Uterus (tissue), 4 donors: ENCODE measurements at places on chromosomes 1 and 21. TPM values are rescaled to one million over a fixed set of nuclear protein-coding genes. Genes with fewer than 3 reads are reported as not detected.

DNA sequence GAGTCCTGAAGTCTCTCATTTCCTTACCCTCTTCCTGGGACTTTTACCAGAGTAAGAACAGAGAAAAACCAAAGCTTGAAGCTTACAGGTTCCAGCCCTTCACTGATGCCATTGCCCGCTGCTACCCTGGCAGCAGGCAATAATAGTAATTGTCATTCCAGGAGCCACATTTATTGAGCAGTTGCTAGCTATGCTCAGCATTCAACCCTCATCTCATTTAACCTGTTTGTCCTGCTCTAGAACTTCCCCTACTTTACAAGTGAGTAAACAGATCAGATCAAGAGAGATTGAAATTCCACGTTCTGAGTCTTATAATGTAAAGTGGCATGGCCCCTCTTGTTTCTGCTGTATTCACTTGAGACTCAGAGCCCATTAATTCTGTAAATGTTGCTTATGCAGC is 80.4 kb downstream of the ATP1A1 start:
- H3K27ac ChIP-seq, result no peak overlapping the region
- no peaks in the 10 kb centered on the region for H3K4me1 ChIP-seq
- DNase-seq, result no peak
- H3K36me3 ChIP-seq, result no peaks in the 10 kb centered on the region

DNA sequence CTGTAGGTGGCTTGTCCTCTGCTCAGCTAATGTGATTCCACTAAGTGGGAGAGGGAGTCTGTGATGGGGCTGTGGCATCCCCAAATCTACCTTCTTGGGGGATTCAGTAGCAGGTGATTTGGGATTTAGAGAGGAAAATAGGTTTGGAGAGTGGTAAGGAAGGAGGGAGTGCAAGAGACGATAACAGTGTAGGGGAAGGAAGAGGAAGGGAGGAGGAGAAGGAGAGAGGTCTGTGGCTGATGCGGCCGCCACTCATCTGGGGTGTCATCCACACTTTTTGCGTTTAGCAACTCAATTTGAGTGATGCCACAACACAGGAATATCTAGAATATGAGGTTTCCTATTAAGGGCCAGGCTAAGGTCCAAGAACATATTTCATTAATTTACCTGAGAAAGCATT is 23.8 kb upstream of the PCP4 start:
- H3K4me3 ChIP-seq, result no peak overlapping the region
- H3K4me1 ChIP-seq, result no peaks in the 10 kb centered on the region
- H3K27ac ChIP-seq, result no peak overlapping the region
- H3K36me3 ChIP-seq, result no peaks in the 10 kb centered on the region
- no peak for DNase-seq

DNA sequence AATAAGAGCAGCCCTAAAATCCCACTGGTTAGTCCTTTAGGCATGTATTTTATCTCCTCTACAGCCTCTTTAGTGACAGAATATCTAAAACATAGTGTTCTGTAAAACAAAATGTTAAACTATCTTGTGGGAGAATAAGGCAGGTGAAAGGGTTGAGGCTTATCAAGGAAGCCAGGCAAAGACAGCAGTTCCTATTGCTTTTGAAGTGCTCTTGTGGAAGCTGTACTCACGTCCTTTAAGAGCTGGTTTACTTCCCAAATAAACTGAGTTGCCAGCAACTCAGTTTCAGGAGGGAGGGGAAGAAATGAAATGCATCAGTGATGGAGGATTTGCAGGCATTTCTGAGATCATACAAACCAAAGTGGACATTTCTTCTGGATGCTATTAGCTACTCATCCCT is 529.6 kb upstream of the ZRANB2 start:
- H3K27me3 ChIP-seq, result no peaks in the 10 kb centered on the region
- no peaks in the 10 kb centered on the region for H3K36me3 ChIP-seq
- H3K4me3 ChIP-seq, result no peak overlapping the region
- DNase-seq, result no peak

The AUNIP gene
- total RNA-seq, result not detected

The EPHB2 gene
- 1.2 TPM for total RNA-seq

- no peak for DNase-seq
- H3K36me3 ChIP-seq, result no peaks in the 10 kb centered on the region
- peaks cover 13% of the 10 kb centered on the region for H3K4me1 ChIP-seq
- no peak overlapping the region for H3K27ac ChIP-seq
Measured at GRCh38 chr1:150615346-150616201, 13.8 kb downstream of the ENSA start.
